ENCODE measurements at places on chromosomes 13 and 19.

GRCh38 chr13:99993660-99994637, 12.4 kb downstream of the ZIC2 start:
- no peak for DNase-seq

DNA sequence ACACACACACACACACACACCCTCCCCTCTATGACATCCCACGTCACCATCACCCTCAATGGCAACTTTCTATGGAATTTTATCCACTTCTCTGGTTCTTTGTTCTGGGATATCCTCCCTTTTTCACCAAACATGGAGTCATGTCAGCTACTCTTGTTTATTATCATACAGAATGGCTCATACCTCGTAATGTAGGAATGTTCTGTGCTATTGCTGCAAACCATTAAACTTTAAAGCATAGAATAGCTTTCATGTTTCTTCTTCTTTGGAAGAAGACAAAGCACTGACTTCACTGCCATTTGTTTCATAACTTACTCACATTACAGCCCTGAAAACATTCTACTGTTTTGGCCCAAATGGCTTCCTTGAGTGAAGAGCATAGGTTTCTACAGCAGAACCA, 163.4 kb downstream of the FOXO1 start:
- DNase-seq, result no peak

DNA sequence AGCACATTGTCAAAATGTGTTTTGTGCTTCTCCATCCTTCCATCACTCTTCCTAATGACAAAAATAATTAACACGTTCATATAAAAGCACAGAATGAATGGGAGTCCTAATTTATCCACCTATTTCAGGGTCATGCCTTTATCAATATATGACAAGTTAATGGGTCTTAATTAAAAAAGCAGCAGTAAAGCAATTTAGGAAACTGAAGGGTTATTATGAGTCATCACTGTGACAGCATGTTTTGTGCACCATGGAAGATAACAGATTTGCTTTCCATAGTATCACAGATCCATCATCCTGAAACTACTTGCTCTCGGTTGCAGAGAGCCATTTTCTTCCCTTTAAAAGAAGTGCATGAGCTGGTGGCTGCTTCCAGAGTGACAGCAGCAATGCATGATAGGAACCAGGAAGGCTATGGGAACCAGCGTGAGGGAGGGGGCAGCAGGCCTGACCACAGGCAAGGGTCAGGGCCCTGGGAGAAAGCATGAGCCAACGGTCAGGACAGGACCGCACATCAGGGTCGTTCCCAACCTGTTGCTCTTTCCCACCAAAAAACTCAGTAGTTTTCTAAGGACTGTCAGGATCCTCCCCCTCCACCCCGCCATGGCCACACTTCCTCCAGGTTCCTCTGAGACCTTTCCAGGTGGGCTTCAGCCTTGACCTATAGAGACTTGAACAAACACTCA, 784.1 kb downstream of the UQCRFS1 start:
- no peak for DNase-seq

- DNase-seq, result no peak
Observed at GRCh38 chr19:30423481-30423880, 51.3 kb downstream of the ZNF536 start.

- DNase-seq, result no peak
Observed at GRCh38 chr13:19795956-19796355, 13.2 kb upstream of the PSPC1 start.

GRCh38 chr13:90787007-90787406, 560.5 kb upstream of the MIR17HG start:
- no peak for DNase-seq

DNA sequence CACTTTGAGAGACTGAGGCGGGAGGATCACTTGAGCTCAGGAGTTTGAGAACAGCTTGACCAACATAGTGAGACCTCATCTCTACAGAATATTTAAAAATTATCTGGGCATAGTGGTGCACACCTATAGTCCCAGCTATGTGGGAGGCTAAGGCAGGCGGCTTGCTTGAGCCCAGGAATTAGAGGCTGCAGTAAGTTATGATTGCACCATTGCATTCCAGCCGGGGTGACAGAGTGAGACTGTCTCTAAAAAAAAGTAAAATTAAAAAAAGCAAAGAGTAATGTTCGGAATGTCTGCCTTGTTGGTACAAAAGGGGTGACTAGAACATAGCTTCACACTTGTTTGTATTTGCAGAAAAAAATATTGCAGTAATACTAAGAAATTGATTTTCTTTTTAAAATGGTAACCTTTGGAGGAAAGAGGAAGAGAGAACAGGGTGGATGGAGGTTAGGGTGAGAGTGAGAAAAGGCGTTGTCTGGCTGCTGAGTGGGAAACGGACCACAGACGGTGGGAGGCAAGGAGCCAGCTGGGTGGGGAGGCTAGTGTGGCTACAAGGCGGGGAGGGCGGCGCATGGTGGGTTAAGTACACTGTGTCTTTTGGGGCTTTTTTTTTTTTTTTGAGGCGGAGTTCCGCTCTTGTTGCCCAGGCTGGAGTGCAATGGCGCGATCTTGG, 10.2 kb downstream of the PPP1R14A start:
- DNase-seq, result no peak

- DNase-seq, result no peak
Observed at GRCh38 chr13:106296723-106297122, 238.7 kb downstream of the EFNB2 start.

- DNase-seq, result no peak
Observed at GRCh38 chr19:29212356-29212647, 649 bp downstream of the UQCRFS1 start.

- DNase-seq, result no peak
Observed at GRCh38 chr19:10317857-10318462, 2.1 kb upstream of the FDX2 start.

GRCh38 chr13:40101708-40102359, 446.4 kb downstream of the COG6 start:
- DNase-seq, result no peak

DNA sequence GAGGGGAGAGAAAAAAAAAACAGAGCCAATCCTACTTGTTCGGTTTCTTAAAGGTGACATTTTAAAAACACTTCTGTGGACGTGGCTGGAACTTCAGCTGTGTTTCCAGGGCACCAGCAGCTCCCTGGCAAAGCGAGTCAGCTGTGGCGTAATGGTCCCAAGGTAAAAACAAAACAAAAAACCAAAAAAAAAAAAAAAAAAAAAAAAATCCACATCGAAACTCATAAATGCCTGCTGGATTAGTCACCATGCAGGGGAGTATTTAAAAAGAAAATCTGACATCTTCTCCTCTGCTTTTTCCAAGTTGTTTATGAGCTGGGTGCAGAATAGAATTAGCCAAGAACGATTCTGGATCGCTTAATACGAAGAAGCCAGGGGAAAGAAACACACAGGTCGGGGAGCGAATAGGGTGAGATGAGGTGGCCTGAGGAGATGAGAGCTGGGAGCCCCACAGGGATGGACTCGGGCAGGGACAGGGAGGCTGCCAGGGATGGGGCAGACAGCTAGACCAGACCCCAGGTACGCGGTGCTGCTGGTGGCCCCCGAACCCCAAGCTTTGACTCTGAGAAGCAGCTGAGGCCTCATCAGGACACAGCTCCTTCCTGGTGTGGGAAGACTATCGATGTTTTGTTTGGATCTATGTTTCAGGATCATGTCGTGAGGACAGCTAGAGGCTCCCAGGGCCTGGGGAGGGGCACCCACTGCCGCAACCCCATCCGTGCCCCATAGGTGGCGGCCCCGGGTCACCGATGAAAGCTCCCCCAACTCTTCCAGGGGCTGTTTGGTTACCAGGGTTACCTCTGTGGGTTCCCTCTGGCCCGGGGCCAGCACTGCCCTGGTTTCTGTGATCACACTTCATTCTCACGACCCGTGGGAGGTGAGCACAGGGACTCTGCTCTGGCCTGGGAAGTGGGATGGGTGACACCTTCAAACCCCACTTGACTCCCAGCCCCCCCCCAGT, 3.1 kb upstream of the CTXN1 start:
- DNase-seq, result peak; percentile 58

DNA sequence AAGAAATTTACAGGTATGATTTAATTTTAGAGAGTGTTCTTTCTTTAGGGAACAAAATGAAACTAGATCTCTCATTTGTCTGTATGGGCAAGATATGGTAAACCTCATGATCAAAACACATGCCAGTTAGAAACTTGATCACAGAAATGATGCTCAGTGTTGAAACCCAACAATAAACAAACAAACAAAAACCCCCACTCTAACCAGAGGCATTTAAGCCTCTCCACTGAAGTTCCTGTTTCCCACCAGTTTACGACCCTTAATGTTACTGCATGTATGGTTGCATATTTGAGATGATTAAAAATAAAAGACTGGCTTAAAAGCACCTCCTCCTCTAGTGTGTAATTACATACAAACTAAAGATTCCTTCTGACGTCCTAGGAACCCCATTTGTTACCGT, 293.3 kb upstream of the MAB21L1 start:
- DNase-seq, result no peak

DNA sequence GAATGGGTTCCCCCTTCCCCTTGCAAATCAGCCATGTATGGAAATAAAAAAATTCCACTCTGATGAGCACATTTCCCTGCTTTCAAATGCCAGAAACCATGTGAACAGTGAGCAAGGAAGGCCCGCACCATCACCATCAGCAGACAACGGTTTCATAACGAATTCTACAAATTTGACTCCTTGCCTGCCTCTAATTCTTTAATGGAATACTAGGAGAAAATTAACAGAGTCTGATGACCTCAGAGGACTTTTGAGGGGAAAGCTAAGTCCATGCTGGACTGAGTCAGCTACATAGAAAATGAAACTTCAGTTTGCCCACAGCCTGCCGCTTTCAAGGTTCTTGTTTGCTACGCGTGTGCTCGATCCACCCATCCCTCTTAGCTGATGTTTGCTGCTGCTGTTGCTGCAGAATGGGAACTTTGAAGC, 46.7 kb upstream of the KL start:
- DNase-seq, result no peak

GRCh38 chr19:47723581-47723940, 10.3 kb downstream of the EHD2 start:
- no peak for DNase-seq

- peak; percentile 60 for DNase-seq
Observed at GRCh38 chr19:39792999-39793546, 14.4 kb downstream of the LEUTX start.

GRCh38 chr13:108200781-108201398, 14.4 kb downstream of the LIG4 start:
- DNase-seq, result no peak

GRCh38 chr19:52991484-52991883, 22.2 kb upstream of the ERVV-1 start:
- no peak for DNase-seq

- no peak for DNase-seq
Observed at GRCh38 chr13:111952032-111952431, 114.9 kb upstream of the SOX1 start.

- DNase-seq, result no peak
Observed at GRCh38 chr13:50970956-50971355, 61.4 kb downstream of the RNASEH2B start.

- DNase-seq, result no peak
Observed at GRCh38 chr19:40693896-40694295, 3.4 kb upstream of the NUMBL start.

- DNase-seq, result no peak
Observed at GRCh38 chr19:2037651-2038255, 13.3 kb downstream of the MKNK2 start.

DNA sequence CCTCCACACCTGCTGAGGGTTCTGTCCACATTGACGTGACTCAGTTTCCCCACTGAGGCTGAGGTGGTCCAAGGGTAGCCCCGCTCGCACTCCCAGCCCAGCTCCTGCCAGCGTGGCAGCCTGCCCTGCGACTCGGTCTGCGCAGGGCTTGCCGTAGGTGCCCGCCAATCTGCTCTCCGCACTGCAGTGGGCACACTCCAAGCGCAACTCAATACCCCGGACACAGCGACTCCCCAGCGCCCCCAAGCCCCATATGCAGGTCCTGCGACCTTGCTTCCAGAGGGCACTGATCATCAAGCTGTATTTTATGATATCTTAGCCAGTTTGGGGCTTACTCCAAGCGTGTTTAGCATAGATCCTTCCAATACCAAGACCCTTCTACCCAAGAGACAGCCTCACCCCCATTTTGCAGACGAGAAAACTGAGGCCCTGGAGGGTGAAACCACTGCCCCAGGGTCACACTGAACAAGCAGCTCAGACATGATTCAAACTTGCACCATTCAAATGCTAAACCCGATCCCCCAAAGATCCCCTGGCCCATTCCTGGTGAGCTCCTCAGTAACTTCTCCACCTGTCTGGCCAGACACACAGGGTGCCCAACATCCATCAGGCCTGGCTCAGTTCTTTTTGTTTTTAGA, 13.5 kb downstream of the PTPRS start:
- no peak for DNase-seq

- DNase-seq, result no peak
Observed at GRCh38 chr13:26372747-26373146, 118.8 kb downstream of the CDK8 start.

- DNase-seq, result no peak
Observed at GRCh38 chr13:25248071-25248470, 39.2 kb downstream of the MTMR6 start.

DNA sequence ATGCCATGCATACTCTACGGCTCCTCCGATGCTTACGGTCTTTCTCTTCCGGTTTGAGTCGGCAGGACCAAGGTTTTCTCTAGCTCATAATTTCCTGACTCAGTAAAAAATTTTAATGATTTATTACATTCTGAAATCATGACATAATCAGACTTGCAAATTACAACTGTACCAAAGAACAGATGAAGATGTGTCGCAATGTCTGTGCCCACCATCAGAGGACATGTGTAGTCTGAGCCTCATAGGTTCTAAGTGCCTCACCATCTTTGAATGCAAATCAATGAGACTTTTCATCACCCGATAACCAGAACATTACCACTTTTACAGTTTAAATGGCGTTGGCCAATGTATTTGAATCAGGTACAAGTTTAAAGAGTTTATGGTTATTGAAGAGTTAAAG, 213.1 kb downstream of the NHLRC3 start:
- DNase-seq, result no peak

- no peak for DNase-seq
Observed at GRCh38 chr13:57353831-57354230, 186.8 kb downstream of the PRR20E start.

DNA sequence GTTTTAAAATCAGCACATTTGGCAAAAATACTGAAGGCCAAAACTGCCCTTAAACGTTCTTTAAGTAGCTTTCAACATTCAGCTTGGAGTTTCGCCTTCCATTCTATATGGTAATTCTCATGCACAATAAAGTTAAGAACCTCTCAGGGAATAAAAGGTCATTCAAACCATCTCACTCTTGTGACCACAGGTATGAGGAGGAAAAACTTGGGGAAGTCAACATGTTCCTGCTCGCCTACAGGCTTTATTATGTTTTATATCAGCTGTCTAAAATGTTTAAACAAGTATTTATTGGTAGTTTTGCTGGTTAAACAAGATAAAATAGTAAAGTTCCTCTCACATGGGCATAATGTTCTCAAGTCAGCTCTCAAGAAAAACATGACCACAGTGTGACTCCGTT, 19.9 kb upstream of the TM9SF2 start:
- no peak for DNase-seq

GRCh38 chr19:46715620-46715974, 1.3 kb downstream of the PRKD2 start:
- no peak for DNase-seq

DNA sequence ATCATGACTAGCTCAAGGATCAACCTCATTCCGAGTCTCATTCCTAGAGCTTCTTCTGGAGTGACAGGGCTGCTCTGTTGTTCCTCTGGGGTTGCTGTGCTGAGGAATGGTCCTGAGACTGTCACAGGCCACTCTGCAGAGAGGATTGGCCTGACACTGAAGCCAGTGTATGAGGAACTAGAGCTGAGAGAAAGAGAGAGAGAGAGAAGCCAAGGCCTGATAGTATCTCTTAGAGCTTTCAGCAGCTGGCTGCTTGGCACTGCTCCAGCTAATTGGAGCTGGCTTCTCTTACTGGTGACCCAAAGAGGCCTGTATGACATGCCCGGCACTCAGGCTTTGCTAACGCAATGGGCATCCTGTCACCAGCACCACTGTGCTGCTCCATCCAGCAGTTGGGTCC, 73.4 kb upstream of the FLT1 start:
- no peak for DNase-seq
